Right renal cortex interstitium (tissue), 3 donors: ENCODE measurements at places on chromosomes 5 and 9.

GRCh38 chr9:106358331-106358730 lies 504.6 kb upstream of the ZNF462 start:
- no peak for DNase-seq

GRCh38 chr5:150556106-150556505 lies 48.2 kb downstream of the NDST1 start:
- DNase-seq, result no peak

GRCh38 chr9:125650271-125650737 lies 56.7 kb downstream of the MAPKAP1 start:
- DNase-seq, result no peak

DNA sequence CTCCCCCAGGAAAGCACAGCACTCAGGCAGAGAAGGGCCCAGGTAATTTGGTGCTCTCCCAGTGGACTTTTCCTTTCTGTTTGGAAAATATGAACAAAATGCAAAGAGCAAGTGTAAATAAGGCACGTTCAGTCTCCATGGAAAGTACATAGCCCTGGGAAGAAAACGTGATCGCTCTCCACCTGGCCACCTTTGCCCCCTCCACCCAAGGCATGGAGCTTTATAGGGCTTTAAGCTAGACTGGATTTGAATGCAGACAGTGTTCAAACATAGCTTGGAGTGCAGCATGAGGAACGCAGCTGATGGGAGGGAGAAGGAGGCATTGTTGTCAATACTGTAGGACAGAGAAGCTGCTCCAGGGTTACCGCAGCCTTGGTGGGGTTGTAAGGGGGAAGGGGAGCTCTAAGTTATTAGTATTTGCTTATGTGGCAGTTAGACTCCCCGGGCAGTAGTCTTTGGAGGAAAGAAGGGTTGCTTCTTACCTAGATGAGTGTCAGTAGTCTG lies 500.2 kb downstream of the SPOCK1 start:
- DNase-seq, result no peak

DNA sequence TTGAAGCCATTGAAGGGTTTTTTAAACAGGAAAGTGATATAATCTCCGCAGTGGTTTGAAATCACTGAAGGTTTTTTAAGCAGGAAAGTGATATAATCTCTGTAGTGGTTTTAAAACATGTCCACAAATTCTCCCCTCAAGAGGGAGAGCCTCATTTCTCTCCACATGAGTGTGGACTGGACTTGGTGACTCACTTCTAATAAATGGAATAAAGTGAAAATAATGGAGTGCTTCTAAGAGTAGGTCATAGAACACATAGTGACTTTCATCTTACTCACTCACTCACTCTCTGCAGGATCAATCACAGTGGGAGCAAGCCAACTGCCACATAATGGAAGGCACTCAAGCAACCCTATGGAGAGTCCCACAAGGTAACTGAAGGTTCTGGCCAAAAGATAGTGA lies 12.0 kb downstream of the CTNNAL1 start:
- DNase-seq, result no peak

GRCh38 chr9:134606951-134607731 lies 34.5 kb upstream of the COL5A1 start:
- DNase-seq, result no peak

DNA sequence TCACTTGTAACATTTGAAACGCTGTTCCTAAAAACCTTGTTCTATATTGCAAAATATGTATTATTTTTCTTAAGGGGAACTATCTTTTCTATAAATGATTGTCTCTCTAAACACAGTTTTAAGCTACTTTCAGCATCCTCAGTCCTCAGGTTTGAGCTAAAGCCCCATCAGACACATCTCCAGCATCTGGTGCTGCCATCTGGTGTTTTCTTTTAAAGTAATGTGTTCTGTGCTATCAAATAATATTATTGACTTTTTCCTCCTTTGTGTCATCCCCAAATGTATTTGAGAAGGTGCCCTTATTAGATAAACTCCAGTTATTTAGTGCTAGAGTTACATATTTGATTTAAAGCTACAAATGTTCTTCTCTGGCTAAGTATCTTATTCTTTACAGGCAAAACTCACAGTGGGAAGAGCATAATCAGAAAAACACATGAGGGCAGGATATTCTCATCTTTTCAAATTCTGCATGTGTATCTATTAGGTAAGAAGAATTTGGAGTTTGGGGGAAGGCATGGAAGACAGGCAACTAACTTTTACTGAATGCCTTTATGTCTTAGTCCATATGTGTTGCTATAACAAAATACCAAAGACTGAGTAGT lies 27.5 kb downstream of the ZNF474 start:
- no peak for DNase-seq

GRCh38 chr5:163730206-163730756 lies 224.9 kb downstream of the MAT2B start:
- no peak for DNase-seq

- no peak for DNase-seq
Observed at GRCh38 chr5:9419794-9420193, 126.1 kb downstream of the SEMA5A start.

GRCh38 chr5:137834498-137835049 lies 33.1 kb upstream of the MYOT start:
- no peak for DNase-seq

DNA sequence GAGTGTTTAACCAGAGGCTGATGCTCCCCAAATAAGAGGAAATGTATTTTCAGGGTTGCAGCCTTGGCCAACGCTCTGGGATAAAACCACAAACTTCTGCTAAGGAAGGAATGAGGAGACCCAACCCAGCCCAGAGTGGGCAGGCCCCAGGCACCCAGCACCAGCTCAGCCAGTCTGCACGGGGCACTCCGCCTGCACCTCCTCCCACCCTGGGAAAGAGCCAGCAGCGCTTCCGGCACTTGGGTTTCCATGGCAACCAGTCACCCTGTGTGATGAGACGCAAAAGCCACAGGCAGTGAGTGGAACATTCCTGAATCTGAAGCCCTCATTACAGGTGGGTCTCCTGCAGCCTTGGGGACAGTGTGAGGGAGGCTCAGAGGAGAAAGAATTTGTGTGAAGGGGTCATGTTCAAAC lies 85.2 kb upstream of the ZBTB43 start:
- DNase-seq, result peak; percentile 75

- no peak for DNase-seq
Observed at GRCh38 chr5:44646016-44646415, 162.7 kb upstream of the MRPS30 start.
